ENCODE measurements at places on chromosomes 2 and 18. TPM values are rescaled to one million over a fixed set of nuclear protein-coding genes. Genes with fewer than 3 reads are reported as not detected.

DNA sequence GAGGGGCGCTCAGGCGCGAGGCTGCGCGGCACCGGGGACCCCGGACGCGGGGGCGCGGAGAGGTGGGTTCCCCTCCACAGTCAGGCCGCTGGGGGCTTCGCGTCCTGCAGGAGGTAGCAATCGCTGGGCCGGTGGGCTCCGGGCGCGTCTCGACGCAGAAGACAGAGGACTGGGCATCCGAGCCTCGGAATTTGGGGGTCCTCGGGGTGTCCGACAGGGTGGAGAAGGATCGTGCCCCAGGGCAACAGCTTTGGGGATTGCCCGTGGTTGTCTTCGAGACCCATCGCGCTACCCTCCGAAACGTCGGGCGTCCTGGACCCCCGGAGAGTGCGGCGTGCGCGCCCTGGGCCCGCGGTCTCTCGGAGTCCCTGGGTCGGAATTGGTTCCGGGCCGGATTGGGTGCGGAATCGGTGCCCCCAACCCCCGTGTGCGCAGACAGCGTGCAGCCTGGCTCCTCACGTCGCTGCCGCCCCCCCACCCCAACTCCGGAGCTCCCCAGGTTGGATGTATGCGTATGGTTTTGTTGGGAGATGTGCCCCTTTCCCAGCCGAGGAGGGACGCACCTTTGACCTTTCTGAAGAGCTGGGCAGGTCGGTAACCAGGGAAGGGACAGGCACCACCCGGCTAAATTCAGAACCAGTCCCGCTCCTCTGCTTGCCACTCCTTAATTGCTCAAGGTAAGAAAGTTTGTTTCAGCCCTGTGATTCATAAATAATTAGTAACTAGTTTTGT is 750 bp downstream of the NPAS2 start:
- DNase-seq: no peak

- no peak for DNase-seq
Measured at GRCh38 chr2:16685340-16685715, 19.7 kb upstream of the CYRIA start.

DNA sequence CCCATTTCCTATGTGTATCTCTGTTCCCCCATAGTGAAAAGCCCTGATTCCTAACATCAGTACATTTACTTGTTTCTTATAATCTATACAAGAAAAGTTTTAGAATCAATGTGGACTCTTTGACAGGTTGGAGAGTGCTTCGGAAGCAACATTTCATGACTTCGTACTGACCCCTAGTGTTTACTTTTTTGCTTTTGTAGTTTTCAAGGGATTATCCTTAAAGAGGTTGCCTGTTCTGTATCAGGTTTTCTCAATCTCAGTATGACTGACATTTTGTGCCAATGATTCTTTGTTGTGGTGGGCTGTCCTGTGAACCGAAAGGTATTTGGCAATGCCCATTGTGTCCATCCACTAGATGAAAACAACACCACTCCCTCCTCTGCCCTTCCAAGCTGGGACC is 43.3 kb upstream of the SERPINB2 start:
- peak; percentile 43 for DNase-seq

- DNase-seq: no peak
Measured at GRCh38 chr2:60071490-60071831, 482.0 kb downstream of the BCL11A start.

GRCh38 chr2:223196331-223196730 is 144.3 kb downstream of the KCNE4 start:
- DNase-seq: no peak

GRCh38 chr2:233360771-233361176 is 6.5 kb downstream of the DGKD start:
- DNase-seq: no peak

DNA sequence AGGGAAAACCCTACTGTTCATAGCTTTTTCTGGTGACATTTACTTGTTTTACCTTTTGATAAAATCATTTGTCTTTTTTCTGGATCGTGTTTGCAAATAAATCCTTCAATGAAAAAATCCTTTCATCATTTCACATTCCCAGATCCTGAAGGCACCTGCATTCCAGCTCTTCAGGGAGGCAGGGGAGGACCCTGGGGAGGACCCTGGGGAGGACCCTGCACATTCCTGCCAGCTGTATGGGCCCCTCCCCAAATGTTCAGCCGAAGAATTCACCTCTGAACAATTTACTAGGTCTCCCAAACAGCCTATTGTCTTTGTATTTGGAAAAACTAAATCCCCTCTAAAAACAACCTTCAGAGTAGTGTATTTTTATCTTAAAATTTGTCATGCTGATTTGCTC is 558.4 kb upstream of the ID2 start:
- DNase-seq: no peak

DNA sequence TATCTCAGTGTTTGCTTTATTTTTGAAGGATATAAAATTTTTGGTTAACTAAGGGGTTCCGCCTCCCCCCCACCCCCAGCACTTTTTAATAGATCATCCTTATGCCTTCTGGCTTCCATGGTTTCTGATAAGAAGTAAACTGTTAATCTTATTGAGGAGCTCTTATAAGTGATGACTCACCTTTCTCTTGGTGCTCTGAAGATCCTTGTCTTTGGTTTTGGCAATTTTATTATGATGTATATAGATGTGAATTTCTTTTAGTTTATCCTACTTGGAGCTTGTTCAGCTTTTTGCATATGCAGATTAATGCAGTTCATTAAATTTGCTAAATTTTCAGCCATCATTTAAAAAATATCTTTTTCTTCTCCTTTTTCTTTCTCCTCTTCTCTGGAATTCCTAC is 91.7 kb upstream of the CTAGE1 start:
- no peak for DNase-seq

DNA sequence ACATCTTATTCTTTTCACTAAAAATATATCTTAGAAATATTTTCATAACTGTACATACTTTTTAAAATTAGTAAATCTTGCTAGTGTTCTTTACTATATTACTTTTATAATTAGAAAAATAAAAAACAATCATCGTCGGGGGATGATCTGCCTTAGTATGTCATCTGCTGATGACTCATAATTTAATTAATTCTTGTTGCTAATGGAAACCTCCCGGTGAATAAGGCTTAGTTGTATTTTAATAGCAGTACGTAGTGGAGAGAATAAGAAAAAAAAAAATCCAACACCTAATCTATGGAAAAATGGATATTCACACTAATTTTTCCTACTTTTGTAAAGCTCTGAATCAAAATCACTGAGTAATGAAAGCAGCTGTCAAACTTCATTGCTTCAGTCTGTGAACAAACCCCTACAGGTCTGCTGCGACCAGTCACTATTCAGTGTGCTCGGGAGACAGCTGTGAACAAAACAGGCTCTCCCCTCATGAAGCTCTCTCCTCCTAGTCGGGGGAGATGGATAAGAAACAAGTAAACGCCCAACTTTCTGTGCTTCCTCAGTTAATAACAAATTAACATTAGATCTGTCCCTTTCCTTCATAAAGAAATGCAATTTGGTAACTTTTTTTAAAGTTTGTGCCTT is 97.4 kb upstream of the UPP2 start:
- no peak for DNase-seq

DNA sequence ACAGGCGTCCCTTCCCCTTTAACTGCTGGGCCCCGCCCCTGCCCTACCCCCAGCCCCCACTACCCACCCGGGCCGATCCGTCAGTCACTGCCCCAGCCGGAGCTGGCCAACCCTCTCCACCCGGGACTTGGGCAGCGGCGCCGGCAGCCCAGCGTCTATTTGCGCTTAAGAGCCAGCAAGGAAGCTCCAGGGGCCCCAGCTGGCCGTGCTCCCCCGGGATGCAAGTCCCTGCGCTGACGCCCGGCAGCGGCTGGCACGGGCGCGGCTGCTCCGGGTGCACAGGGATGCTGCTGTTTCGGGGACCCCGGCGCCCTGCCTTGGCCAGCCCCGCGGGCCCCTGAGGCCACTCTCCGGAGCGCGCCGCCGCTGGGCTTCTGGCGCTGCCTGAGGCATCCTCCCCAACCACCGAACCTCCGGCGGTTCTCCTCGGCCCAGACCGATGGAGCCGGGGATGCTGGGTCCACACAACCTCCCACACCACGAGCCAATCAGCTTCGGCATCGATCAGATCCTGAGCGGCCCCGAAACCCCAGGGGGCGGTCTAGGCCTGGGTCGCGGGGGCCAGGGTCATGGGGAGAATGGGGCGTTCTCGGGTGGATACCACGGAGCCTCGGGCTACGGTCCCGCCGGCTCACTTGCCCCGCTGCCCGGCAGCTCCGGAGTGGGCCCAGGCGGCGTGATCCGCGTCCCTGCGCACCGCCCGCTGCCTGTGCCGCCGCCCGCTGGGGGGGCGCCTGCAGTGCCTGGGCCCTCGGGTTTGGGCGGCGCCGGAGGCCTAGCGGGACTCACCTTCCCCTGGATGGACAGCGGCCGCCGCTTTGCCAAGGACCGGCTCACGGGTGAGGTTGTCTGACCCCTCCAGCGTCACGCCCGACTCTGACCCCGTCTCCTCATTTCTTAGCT is at the start of gene TLX2:
Gene TLX2, plus strand, starts transcription at position 83 of the 903 bp plus-strand sequence. Its CDS starts 357 bp downstream, at position 440.
- DNase-seq: no peak

DNA sequence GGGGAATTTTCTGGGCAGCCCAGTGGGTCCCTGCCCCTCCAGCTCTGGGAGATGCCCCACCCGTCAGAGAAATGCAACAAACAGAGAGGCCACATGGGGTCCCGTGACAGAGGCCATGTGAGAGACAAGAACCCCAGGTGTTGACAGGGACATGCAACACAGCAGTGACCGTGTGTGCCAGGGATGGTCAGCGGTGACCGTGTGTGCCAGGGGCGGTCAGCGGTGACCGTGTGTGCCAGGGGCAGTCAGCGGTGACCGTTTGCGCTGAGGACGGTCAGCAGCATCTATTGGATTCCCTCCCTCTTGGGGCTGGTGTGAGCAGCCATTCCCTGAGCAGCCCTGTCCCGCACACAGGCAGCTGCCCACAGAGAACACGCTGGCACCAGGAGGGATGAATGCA is 146.6 kb upstream of the OTOS start:
- no peak for DNase-seq

- DNase-seq: no peak
Measured at GRCh38 chr2:132825601-132826000, 155.6 kb upstream of the LYPD1 start.

DNA sequence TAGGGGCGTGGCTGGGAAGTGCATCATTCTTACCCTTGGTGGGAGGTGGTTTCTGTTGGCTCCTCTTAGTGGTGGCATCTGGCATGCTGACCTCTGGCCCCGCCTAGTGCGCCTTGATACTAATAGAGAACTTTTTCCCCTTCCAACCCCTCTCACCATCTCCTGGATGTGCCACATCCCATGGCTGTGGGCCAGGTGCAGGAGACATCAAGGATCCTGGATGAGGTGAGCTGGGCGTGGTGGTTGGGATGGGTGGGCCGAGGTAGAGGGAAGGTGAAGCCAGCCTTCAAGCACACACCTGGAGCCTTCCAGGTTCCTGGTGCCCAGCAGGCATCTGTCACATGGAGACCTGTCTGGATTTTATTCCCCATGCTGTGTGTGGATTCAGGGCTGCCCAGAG is 149.2 kb downstream of the DYSF start:
- DNase-seq: no peak

- DNase-seq: no peak
Measured at GRCh38 chr18:34611904-34612303, 98.2 kb upstream of the DTNA start.

DNA sequence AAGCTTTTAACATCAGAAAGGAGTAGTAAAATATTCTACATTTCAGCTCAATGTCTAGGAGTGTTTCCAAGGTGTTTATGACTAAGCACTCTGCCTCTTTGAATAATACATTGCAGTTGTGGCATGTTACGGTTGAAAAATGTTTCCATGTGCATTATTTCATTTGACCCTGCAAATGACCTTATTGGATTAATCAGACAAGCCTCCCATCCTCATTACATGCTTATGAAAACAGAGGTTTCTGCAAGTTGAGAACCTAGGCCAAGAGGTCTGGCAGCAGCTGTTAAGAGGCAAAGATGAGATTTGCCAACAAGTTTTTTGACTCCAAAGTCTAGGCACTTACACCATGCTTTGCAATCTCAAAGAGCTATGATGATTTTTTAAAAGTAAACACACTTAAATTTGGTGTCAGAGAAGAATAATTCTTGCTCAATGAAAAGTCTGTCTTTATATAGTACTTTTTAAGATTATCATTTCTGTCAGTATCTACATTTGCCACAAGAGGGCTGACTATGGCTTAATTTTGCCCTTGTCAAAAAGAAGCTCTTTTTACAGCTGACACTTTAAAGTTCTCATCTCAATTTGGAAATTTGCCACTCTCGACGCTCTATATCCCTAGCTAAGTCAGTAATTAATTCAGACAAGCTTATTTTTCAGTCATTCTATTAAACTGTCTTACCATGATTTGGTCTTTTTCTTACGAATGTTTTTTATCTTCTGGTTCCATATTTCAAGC is 260.6 kb downstream of the PAX3 start:
- DNase-seq: no peak

GRCh38 chr2:76760367-76760704 is 761.8 kb downstream of the LRRTM4 start:
- DNase-seq: no peak

DNA sequence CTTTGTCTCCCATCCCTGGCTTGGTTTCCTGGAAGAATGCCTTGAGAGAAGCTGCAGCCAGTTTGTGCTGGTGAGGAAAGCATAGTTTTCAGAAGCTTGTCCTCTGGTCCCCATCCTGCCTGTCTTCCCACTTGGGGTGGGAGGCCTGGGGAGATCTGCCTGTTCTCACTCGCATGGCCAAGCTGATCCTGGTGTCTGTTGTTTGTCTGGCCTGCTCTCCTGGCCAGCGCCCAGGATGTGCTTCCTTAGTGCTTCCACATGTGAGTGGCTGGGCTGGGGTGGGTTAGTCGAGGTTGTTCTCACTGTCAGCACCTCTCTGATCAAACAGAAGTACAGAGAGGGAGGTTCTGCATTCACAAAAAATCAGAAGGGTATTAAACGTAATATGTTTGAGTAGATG is 49.5 kb downstream of the PTPRM start:
- DNase-seq: no peak

CAPN14 gene
- 0.09 TPM for polyA plus RNA-seq

YES1 gene
- polyA plus RNA-seq: 32.5 TPM

CNTNAP5 gene
- not detected for polyA plus RNA-seq

Data from A549 (cell line).